ENCODE measurements at places on chromosomes 11 and 22. TPM values are rescaled to one million over a fixed set of nuclear protein-coding genes. Genes with fewer than 3 reads are reported as not detected.

DNA sequence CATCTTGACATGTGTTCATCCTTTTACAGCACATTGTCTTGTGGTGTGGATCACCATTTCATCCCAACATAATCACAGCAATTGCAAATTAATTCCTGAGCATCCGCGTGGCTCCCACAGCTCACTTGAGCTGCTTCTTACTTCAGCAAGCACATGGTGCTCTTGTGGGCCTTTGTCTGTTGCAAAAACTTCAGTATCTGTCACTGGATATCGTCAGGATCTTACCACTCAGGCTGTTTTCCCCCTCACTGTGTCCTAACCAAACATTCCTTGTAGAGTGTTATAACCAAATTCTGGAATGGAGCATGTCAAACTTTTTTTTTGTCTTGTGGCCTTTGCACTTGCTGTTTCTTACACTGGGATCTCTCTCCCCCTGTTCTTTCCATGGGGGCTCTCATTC, 683.1 kb upstream of the ARHGAP42 start:
- H3K27me3 ChIP-seq = no peaks in the 10 kb centered on the region
- peak overlapping the region; percentile 3 for H3K27ac ChIP-seq
- H3K4me1 ChIP-seq = peaks cover 7% of the 10 kb centered on the region
- no peak overlapping the region for H3K4me3 ChIP-seq

DNA sequence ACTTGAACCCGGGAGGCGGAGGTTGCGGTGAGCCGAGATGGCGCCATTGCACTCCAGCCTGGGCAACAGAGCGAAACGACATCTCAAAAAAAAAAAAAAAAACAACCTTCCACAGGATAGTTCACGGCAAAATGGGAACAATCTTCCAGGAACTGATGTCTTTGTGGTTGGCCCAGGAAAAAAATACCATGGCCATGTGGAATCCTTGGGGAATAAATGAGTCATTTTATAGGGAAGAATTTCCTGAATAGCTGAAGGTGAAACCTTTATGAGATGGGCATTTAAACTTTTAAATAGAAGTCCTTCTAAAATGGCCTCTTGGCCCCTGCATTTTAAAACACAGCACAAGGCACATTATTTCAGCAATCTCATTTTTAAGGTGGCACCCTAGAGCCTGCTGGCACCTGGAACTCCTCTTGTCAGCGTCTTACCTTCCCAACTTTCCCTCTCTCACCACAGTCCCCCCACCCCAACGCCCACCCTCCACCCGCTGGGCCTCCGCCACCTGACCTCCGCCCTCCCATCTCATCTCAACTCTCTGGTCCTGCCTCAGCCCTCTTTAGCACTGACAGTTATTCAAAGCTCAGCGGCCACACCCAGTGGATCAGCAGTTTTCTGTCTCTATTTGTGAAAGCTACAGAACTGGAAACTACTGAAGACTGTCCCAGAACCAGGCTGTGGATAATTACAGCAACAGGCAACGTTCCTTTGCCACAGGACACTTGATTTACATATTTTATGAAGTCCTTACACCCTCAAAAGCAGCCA, 43.1 kb downstream of the SCGB1A1 start:
- H3K36me3 ChIP-seq = no peaks in the 10 kb centered on the region
- H3K27ac ChIP-seq = no peak overlapping the region
- H3K27me3 ChIP-seq = no peaks in the 10 kb centered on the region
- no peak for DNase-seq
- peaks cover 30% of the 10 kb centered on the region for H3K4me1 ChIP-seq

GRCh38 chr22:35627267-35628041, 10.3 kb upstream of the MB start:
- H3K27me3 ChIP-seq = no peaks in the 10 kb centered on the region
- DNase-seq = peak; percentile 93
- H3K27ac ChIP-seq = peak overlapping the region; percentile 72
- peak overlapping the region; percentile 54 for H3K4me3 ChIP-seq
- no peaks in the 10 kb centered on the region for H3K36me3 ChIP-seq
- no peaks in the 10 kb centered on the region for H3K4me1 ChIP-seq

GRCh38 chr11:20821046-20821445, 151.7 kb downstream of the NELL1 start:
- no peak overlapping the region for H3K27ac ChIP-seq
- no peak overlapping the region for H3K4me3 ChIP-seq
- H3K27me3 ChIP-seq = no peaks in the 10 kb centered on the region
- H3K36me3 ChIP-seq = no peaks in the 10 kb centered on the region

DNA sequence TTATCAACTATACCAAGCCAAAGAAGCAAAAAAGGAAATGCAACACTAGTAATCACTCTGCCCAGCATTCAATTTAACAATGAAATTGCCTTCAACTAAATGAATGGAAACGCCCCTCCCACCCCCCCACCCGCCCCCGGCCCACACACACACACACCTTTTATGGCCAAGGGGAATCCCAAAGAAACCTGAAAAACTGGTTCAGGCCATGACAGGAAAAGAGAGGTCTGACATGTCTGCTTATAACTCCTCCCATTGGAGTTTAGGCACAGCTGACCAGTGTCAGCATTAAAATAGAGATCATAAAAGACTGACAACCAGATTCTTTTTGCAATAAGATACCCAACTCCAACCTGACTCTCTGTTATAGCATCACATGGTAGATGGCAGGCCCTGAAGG, 42.6 kb downstream of the ACER3 start:
- DNase-seq = peak; percentile 61
- H3K27ac ChIP-seq = no peak overlapping the region
- no peaks in the 10 kb centered on the region for H3K27me3 ChIP-seq
- H3K4me3 ChIP-seq = no peak overlapping the region
- H3K4me1 ChIP-seq = peaks cover 4% of the 10 kb centered on the region

DNA sequence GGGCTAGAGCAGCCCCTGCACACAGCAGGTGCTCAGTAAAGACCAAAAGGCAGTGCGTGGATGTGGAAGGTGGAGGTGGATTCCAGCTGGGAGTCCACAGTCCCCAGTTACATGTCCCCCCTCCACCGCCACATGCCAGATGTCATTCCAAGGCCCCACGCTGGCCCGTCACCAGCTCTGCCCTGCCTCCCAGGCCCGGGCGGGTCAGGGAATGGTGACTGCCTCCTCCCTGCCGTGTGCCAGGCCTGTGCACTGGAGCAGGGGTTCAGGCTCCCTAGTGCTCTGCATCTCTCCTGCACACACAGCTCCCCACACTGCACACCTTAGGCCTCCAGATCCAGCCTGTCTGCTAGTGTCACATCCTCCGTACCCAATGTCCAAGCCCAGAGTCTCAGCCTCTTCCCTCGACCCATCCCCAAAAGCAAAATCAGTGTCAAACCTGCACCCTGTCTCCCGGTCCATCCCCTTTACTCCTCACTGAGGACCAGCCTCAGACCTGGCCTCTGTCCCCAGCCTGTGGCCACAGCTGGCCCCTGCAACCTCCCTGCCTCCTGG, 40.2 kb upstream of the PRODH start:
- H3K4me3 ChIP-seq = no peak overlapping the region
- no peaks in the 10 kb centered on the region for H3K36me3 ChIP-seq
- no peaks in the 10 kb centered on the region for H3K4me1 ChIP-seq
- no peak overlapping the region for H3K27ac ChIP-seq
- no peaks in the 10 kb centered on the region for H3K27me3 ChIP-seq

DNA sequence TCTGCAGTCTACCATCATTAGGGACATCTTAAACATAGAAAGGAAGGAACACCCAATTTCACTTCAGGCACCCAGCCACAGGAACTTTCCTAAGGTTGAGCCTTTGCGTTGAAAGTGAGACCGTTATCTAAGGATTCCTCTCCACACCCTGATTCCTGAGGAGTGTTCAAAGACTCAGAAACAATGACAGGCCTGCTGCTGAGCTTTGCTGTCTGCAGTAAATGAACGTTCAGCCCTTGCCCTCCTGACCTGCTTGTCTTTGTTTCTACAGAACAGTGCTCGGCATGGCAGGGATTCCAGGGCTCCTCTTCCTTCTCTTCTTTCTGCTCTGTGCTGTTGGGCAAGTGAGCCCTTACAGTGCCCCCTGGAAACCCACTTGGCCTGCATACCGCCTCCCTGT, 7.0 kb downstream of the PRSS23 start:
- no peak overlapping the region for H3K27ac ChIP-seq
- no peak overlapping the region for H3K4me3 ChIP-seq
- peaks cover 2% of the 10 kb centered on the region for H3K4me1 ChIP-seq
- no peaks in the 10 kb centered on the region for H3K36me3 ChIP-seq

LDHAL6A gene
- polyA plus RNA-seq = not detected

DNA sequence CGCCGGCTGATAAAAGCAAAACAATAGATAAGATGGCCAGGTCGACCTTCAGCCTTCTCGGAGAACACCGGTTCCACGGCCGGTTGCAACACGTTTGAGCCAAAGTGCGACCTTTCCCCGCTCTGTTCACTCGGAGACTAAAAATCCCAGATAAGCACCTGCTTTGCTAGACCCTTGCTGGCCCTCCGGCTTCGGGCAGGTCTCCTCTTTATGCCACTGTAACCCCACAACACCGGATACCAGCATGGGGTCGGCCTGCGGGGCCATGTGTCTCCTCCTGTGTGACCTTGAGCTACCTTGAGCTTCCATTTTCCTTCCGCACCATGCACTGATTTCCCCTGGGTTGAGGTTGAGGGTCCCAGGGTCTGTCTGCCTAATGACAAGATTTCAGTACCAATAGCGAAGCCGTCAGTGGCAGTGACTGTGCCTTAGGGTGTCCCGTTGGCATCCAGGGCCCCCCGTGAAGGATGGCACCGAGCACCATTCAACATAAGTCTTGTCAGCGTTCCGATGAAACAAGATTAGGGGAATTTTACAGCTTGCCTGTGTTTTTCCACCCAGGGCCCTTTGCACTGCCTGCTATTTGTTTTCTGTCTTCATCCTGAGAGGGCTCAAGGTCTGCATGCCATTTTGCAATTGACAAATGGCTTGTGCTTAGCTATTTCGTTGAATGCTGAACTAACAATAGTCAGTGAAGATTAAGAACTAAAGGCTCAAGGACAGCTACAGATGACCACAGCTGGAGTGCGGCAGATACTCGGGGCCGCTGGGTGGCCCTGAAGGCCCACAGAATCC, 118.6 kb downstream of the KCNQ1 start:
- H3K4me3 ChIP-seq = no peak overlapping the region
- no peaks in the 10 kb centered on the region for H3K36me3 ChIP-seq
- DNase-seq = peak; percentile 65
- H3K4me1 ChIP-seq = peaks cover 5% of the 10 kb centered on the region

- H3K4me1 ChIP-seq = peaks cover 4% of the 10 kb centered on the region
- H3K36me3 ChIP-seq = peaks cover 35% of the 10 kb centered on the region
- no peaks in the 10 kb centered on the region for H3K27me3 ChIP-seq
- no peak overlapping the region for H3K4me3 ChIP-seq
These were observed 3.5 kb downstream of the SYVN1 start for GRCh38 chr11:65130631-65131416.

ZNRF3 gene
- 7.7 TPM for polyA plus RNA-seq

SAA2 gene
- polyA plus RNA-seq = 4.9 TPM

GRCh38 chr11:75606099-75606498, 44.0 kb downstream of the SERPINH1 start:
- no peaks in the 10 kb centered on the region for H3K4me1 ChIP-seq
- no peak overlapping the region for H3K4me3 ChIP-seq
- H3K27ac ChIP-seq = no peak overlapping the region
- H3K27me3 ChIP-seq = no peaks in the 10 kb centered on the region
- H3K36me3 ChIP-seq = peaks cover 5% of the 10 kb centered on the region

DNA sequence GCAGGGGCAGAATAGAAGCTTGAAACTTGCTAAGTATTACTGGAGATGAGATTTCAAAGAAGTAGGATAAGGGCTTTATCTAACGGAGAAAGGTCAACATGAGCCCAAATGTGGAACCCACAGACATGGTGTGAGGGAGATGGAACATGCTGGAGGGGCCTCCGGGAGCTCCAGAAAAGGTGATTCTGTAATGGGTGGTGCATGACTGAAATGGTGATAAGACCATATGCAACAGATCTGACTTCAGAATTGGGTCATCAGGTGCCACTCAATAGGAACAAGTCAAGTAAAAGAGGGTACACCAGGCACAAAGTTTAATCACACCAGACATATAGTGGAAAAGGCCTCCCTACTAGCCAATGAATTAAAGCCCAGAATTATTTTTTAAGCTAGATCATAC, 7.9 kb upstream of the CEP295 start:
- H3K4me3 ChIP-seq = no peak overlapping the region
- no peak for DNase-seq
- H3K4me1 ChIP-seq = no peaks in the 10 kb centered on the region
- H3K36me3 ChIP-seq = no peaks in the 10 kb centered on the region

- no peaks in the 10 kb centered on the region for H3K4me1 ChIP-seq
- peaks cover 27% of the 10 kb centered on the region for H3K36me3 ChIP-seq
- no peak overlapping the region for H3K4me3 ChIP-seq
- H3K27ac ChIP-seq = no peak overlapping the region
- no peaks in the 10 kb centered on the region for H3K27me3 ChIP-seq
- DNase-seq = no peak
These were observed 189.8 kb upstream of the PITPNB start for GRCh38 chr22:28108851-28109250.

DNA sequence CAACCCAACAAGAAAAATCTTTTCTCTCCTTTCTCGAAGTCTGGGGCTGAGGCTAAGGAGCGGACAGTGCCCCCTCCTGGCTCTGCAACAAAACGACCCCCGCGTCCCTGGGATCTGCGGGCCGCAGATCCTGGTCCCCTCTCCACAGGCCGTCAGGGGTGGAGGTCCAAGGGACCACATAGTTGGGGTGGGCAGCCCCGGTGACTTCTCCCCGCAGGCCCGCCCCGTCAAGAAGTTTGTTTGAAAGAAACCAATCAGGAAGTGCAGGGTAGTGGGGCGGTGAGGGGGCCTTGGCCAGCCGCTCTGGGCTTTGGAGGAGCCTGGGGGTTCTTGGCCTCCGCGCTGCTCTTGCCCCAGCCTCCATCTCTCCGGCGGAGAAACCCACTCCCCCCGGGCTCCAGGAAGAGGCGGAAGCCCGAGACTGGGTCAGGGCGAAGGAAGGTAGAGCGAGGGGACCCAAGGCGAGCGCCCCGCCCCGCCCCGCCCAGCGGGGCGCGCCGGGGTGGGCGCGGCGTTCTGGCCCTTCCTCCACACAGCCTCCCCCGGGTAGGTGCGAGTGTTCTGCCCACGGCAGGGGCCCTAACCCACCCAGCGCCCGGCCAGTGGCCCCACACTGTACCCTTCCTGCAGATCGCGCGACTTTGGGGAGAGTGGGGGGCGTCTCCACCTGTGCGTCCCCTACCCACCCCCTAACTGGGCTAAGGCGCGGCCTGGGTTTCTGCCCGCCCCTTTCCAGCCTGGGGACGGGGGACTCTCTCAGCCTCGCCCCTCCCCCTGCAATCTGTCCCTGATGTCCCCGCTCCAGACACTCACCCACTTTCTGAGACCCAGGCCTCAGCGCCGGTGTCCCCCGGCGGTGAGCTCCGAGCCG, 1.3 kb downstream of the TP53I11 start:
- peak; percentile 46 for DNase-seq
- H3K27me3 ChIP-seq = no peaks in the 10 kb centered on the region
- peak overlapping the region; percentile 89 for H3K4me3 ChIP-seq
